ENCODE measurements at places on chromosomes 6 and 20. TPM values are rescaled to one million over a fixed set of nuclear protein-coding genes. Genes with fewer than 3 reads are reported as not detected.

Gene RSPO4
- total RNA-seq, result not detected

Gene CST5
- 0.93 TPM for total RNA-seq

Gene PRR18
- total RNA-seq, result not detected

Gene PKIG
- total RNA-seq, result 50.1 TPM

Gene STMN3
- total RNA-seq, result 24.4 TPM

DNA sequence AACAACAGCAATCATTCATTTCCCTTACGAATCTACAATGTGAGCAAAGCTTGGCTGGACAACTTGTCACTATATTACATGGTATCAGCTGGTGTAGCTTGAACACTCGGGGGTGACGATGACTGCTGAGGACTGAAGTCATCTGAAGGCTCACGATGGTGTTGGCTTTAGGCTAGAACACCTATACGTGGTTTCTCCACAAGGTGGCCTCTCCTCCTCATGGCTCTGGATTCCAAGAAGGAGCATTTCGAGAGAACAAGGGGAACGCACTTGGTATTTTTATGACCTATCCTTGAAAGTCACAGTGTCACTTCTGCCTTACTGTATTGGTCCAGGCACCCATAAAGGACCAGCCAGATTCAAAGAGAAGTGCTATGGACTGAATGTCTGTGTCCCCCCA lies 37.5 kb upstream of the ADGRF1 start:
- no peaks in the 10 kb centered on the region for H3K36me3 ChIP-seq
- no peaks in the 10 kb centered on the region for H3K27me3 ChIP-seq
- DNase-seq, result no peak
- H3K4me1 ChIP-seq, result peaks cover 12% of the 10 kb centered on the region
- H3K27ac ChIP-seq, result no peak overlapping the region

DNA sequence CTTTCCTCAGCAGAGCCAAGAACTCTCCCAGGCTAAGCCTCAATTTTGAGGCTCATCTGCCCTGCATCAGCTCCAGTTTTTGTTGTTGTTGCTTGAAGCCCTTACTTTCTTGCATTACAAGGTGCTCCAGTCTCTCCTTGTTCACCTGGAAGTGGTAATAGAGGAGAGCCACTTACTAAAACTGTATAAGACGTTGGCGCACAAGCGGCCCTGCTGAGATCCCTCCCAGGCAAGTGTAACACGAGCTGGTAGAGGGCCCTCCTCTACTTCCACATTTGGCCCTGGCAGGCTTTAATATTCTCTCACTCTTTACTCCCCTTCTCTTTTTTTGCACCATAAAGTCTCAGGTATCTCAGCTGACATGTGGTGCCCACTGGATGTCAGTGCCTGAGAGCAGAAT lies 19.5 kb downstream of the GCM2 start:
- no peak overlapping the region for H3K4me3 ChIP-seq
- no peak overlapping the region for H3K27ac ChIP-seq
- H3K4me1 ChIP-seq, result no peaks in the 10 kb centered on the region
- DNase-seq, result no peak
- no peaks in the 10 kb centered on the region for H3K36me3 ChIP-seq

- H3K27ac ChIP-seq, result peak overlapping the region; percentile 69
- H3K4me1 ChIP-seq, result peaks cover 31% of the 10 kb centered on the region
- H3K27me3 ChIP-seq, result no peaks in the 10 kb centered on the region
- DNase-seq, result peak; percentile 97
- peak overlapping the region; percentile 31 for H3K4me3 ChIP-seq
Observed at GRCh38 chr20:46814366-46815232, 80.0 kb upstream of the EYA2 start.

DNA sequence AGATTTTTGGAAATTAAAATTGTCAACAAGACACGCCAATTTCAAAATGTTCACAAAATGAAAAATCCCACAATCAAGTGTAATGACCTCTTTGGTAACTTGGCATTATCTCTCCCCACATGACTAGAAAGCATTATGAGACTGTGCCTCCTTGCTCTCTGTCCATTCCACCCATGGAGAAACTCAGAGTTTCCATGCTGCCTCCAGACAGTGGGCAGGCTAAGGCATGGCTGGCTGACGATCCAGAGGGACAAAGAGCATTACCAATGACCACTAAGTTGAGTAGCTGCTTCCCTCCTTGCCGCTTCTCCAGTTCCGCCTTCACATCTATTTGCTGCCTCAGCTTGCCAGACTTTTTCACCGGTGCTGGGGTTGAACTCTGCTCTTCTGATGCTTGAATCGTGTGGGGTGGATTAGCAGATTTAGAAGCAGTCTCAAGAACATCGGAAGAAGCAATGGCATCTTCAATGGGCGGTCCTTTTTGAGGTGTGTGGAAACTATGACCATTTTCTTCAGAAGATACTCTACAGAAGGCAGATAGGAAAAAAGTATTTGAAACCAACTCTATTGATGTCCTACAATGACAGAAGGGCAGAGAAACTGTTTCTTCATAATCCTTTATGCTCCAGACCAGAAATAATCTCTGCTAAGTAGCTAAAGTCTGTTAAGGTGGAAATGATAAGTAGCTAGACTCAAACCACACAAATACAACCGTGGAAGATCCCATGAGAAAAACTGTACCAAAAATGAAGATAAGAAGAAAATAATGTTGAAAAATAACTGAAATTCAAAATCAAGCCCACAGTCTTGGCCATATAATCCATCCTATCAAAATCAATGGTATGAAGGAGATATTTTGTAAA lies 47.5 kb upstream of the ALDH8A1 start:
- H3K4me3 ChIP-seq, result no peak overlapping the region
- H3K4me1 ChIP-seq, result no peaks in the 10 kb centered on the region
- DNase-seq, result no peak
- peaks cover 25% of the 10 kb centered on the region for H3K36me3 ChIP-seq
- no peak overlapping the region for H3K27ac ChIP-seq

Gene ENPP4
- total RNA-seq, result 6.2 TPM
